ENCODE measurements at places on chromosomes 4 and X.

- no peak for ATAC-seq
Measured at GRCh38 chrX:94123062-94123461, 449.1 kb downstream of the FAM133A start.

GRCh38 chr4:88022289-88022688 lies 14.9 kb downstream of the PKD2 start:
- ATAC-seq, result no peak

DNA sequence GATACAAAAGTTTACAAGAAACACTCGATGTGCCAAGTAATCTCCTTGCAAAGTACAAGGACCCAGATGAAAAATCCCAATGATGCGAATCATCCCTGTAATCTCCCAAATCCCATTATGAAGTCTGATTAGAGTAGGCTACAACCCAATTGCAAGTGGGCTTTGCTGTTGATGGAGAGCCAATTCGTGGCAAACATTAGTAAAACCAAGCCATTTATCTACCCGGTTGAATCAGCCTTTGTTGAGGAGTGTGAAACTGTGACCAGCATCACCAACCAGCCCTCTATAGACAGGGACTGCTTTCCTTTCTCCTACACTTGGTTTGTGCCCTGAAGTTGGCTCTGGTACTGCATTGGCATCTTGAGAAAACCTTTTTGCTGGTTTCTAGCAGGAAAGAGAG lies 1.2 kb upstream of the PRPS2 start:
- no peak for ATAC-seq

DNA sequence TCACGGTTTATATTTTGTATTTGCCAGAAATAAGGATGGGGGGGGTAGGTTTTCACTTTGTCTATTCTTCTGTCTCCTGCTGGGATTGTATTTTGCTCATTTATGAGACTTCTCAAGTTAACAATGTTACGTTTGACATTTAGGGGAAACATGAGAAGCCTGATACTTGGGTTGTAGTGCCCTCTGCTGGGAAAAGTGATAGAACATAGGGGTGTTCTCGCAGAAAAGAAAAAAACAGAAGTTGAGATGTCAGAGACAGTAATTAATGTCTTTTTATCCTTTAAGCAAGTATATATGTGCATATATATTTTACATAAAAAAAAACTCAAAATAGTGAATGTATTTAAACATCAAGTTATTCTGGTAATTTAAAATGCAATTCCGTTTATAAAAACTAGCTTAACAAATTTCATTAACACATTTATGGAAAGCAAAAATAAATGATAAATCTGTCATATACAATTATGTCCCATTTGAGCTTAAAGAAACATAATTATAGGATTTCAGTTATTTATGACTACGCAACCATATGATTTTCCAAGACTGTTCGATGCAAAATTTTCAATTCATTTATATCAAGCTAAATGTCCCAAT lies 46.0 kb upstream of the TMPRSS11F start:
- no peak for ATAC-seq

- no peak for ATAC-seq
Measured at GRCh38 chr4:128379860-128380259, 92.2 kb upstream of the PGRMC2 start.

- ATAC-seq, result no peak
Measured at GRCh38 chr4:89021062-89021461, 35.9 kb downstream of the FAM13A start.
